ENCODE measurements at places on chromosomes 6 and 20. TPM values are rescaled to one million over a fixed set of nuclear protein-coding genes. Genes with fewer than 3 reads are reported as not detected.

DNAH8 gene
- 0.03 TPM for total RNA-seq

DNA sequence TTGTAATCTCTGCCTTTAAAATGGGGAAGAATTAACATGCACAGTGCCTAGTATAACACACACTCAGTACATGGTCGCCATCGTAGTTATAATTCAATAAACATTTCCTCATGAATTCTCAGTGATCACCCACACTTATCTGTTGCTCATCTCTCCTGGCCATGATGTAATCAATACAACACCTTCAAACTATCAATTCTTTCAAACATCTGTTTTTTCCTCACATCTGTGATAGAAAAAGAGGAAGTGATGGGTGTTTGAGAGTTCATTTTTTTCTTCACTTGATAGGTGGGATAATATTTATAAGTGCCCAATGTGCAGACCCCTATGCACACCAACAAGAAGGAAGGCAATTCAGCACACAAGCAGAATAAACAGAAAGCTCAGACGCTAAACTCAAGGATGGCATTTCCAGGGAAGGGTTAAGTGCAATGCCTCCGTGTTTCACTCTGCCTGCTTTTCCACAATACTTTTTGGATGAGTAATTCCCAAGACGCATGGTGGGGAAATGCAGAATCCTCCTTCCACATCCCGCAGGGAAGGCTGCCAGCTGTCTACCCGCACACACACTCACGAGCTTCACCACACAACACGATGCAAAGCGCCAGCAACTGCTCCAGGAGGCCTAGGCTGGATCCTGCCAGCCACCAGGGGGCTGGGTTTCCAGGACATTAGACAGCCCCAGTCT lies 100.3 kb downstream of the GMPR start:
- DNase-seq = no peak

C6orf15 gene
- not detected for total RNA-seq

DNA sequence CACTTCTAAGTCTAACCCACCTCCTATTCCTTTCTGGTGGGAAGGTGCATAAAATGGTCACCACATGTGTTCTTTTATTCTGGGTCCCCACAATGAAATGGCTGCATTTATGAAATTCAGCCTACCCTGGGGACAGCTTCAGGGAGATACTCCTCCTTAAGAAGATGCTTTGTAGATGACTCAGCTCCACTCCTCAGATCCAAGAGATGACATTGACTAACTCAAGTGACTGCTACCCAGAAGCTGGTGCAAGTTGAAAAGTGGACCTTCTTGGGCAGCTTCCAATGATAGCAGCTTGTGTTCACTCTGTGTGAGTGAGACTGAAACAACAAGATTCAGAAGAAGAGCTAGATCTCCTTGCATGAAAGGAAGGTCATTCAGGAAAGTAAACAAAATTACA lies 113.4 kb downstream of the SCP2D1 start:
- DNase-seq = no peak

GRCh38 chr6:80223743-80224212 lies 117.3 kb downstream of the BCKDHB start:
- no peak for DNase-seq

RIMS4 gene
- total RNA-seq = not detected

GRCh38 chr20:11861479-11861878 lies 56.2 kb upstream of the BTBD3 start:
- DNase-seq = no peak

GSTA1 gene
- 811 TPM for total RNA-seq

KCNK5 gene
- total RNA-seq = 62.3 TPM

BPIFB4 gene
- not detected for total RNA-seq

RBPJL gene
- 0.23 TPM for total RNA-seq

GRM1 gene
- total RNA-seq = not detected

DNA sequence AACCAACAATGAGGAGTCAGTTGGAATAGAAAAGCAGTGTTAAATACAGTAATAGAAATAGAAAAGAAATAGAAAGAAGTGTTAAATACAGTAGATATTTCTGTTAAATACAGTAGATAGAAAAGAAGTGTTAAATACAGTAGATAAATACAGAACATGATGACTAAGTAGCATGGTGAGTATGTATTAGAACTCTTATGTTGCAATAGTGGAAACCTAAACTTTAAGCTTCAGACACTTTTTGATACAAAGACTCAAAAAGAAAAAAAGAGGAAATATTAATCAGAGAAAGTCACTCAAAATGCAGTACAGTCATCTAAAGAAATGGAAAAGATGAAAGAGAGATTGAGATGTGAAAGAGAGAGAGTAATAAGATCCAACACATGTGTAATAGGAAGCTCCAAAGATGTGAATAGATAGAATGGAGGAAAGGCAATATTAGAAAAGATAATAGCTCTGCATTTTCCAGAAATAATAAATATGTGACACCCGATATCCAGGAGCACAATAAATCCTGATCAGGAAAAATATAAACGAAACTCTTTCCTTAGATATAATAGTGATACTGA lies 131.5 kb upstream of the KCNK16 start:
- no peak for DNase-seq

- no peak for DNase-seq
Observed at GRCh38 chr20:50532221-50532620, 22.0 kb downstream of the PTPN1 start.

RGS17 gene
- total RNA-seq = not detected

DNA sequence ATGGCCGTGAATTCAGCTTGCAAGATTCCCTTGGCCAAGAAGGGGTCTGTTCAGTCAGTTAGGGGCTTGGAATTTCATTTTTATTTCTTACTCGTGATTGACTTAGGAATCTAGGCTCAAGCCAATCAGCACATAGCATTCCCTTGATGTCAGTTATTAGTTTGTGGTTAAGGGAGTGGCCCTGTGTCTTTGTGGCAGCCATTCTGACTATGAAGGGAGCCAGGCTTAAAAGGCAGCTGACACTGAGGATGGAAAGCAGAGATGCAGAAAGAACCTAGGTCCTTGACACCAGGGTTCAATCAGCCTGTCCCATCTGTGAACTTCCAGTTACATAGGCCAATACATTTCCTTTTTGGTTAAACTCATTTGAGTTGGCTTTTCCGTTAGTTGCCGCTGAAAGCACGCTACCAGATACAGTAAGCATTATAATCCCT lies 48.1 kb downstream of the MCUR1 start:
- no peak for DNase-seq

DNA sequence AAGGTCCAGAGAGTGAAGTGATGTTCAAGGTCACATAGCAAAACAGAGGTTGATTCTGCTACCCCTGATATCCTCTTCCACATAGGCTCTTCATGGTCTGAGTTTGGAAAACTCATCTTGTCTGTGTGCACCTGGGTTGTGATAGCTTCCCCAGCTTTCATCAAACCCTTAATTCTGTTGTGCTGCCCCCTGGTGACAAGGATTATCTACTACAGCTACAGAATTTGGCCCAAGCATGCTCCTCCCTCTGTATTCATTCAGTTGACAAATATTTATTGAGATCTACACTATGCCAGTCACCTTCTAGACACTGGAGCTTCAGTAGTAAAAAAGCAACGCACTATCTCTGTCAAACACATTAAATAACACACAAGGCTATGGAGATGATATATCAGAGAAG lies 50.4 kb downstream of the SMPDL3A start:
- DNase-seq = peak; percentile 68

GRCh38 chr20:51206032-51206662 lies 183.2 kb upstream of the KCNG1 start:
- DNase-seq = no peak

MATN4 gene
- total RNA-seq = not detected

DNA sequence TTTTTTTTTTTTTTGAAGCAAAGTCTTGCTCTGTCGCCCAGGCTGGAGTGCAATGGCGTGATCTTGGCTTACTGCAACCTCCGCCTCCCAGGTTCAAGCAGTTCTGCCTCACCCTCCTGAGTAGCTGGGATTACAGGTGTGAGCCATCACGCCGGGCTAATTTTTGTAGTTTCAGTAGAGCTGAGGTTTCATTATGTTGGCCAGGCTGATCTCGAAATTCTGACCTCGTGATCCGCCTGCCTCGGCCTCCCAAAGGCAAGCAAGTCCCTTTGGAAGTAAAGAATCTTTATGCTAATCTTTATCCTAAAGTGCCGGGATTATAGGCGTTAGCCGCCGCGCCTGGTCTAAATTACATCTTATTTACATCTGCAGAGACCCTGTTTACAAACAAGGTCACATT lies 1.5 kb downstream of the PSMG4 start:
- DNase-seq = no peak

DNA sequence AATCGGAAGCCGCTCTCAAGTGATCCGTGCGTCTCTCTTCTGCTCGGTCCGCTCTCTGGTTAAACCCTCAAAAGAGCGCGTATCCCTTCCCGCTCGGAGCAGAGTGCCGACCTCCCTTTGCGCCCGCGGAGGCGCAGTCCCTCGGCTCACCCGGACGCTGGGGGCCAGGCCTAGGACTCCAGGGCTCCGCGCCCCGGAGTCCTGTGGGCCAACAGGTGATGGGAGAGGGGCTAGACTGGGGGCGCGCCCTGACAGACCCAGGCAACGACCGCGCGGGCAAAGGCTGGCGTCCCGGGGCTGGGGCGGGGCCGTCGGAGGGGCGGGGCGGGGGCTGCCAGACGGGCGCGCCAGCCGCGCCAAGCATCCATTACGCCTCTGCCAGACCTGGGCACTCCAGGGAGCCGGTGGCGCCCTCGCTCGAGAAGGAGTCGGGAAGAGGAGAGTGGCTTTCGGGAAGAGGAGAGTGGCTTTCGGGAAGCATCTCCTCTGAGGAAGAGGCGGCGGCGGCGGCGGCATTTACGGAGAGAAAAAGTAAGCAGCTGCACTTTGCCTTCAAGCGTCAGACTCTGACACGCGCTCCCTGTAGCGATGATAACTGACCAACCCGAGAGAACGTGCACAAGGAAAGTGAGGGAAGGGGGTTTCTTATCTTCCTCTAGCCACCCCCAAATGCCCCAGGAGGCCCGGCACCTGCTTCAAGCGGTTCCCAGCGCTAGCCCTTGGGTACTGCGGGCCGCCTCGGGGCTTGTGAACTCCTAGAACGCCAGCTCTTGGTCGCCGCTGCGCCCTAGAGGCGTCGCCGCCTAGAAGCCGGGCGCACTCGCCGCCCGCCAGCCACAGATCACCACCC lies 2.6 kb downstream of the EPHA7 start:
- no peak for DNase-seq

DNA sequence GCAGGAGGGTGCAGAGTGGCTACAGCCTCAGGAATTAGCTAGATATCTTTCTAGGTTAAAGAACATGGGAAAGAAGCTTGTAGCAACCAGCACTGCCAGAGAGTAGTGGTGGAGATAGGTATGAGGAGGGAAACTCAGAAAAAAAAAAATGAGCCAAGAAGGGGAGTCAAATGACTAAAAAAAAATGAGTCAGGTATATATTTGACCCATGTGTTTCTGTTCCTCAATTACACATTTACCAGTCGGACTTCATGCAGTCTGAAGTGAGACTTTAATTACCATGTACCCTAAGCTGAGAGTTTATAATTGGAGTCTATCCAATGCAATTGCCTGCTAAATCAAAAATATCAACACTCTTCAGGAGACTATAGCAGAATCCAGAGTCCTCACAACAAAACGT lies 964.6 kb downstream of the HACE1 start:
- DNase-seq = no peak
